Large intestine (tissue), 12 donors: ENCODE measurements at places on chromosomes 6 and 20.

- no peak for DNase-seq
Measured at GRCh38 chr20:62922451-62922921, 3.8 kb downstream of the DIDO1 start.

- DNase-seq, result peak; percentile 64
Measured at GRCh38 chr20:44728801-44729443, 13.8 kb downstream of the CCN5 start.

- no peak for DNase-seq
Measured at GRCh38 chr6:103504501-103505154, 1355.1 kb downstream of the HACE1 start.

DNA sequence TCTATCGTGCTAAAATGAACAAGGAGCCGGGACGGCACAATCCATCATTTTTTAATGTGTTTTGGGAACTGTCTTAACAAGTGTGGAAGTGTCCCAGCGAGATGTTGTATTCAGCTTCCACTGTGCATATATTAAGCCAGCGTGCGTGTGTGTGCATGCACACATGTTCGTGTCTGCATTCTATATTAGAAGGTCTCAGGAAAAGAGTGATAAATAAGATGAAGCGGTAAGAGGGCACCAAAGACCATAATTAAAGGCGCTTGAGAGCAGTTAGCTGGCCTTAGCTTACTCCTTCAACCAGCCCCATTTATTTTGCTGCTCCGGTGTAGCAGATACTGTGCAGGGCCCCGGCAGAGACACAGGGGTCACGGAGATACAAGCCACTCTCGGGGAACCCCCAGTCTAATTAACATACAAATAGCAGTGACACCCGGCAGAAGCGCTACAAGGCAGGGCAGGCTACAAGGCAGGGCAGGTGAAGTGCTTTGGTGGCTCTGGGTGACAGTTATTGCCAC is 206.5 kb upstream of the RREB1 start:
- no peak for DNase-seq

GRCh38 chr6:27174958-27175357 is 72.5 kb upstream of the PRSS16 start:
- no peak for DNase-seq

GRCh38 chr6:89310929-89311328 is 4.2 kb downstream of the GABRR2 start:
- DNase-seq, result peak; percentile 13

GRCh38 chr20:24388828-24389380 is 80.5 kb upstream of the SYNDIG1 start:
- DNase-seq, result no peak

- DNase-seq, result no peak
Measured at GRCh38 chr6:166950443-166950821, 5.9 kb downstream of the RNASET2 start.

DNA sequence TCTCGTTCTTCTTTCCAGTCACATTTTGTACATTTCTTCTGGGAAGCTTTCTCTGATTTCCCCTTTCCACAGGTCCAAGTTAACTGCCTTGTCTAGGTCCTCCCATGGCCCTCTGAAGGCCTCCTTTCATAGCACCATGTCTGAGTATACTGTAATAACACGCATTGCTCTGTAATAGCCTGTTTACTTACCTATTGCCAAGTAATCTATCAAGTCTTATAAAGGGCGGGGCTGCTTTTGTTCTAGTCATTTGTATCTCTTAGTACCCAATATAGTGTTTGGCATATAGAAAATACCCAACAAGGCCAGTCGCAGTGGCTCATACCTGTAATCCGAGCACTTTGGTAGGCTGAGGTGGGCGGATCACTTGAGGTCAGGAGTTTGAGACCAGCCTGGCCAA is 17.9 kb downstream of the PTPN1 start:
- no peak for DNase-seq

- no peak for DNase-seq
Measured at GRCh38 chr6:28719275-28719940, 193.7 kb downstream of the GPX5 start.

GRCh38 chr6:125274935-125275334 is 26.8 kb downstream of the HDDC2 start:
- peak; percentile 75 for DNase-seq

GRCh38 chr20:36043892-36044515 is 75.6 kb downstream of the CNBD2 start:
- no peak for DNase-seq

- no peak for DNase-seq
Measured at GRCh38 chr6:39214846-39215639, 14.2 kb downstream of the KCNK5 start.

DNA sequence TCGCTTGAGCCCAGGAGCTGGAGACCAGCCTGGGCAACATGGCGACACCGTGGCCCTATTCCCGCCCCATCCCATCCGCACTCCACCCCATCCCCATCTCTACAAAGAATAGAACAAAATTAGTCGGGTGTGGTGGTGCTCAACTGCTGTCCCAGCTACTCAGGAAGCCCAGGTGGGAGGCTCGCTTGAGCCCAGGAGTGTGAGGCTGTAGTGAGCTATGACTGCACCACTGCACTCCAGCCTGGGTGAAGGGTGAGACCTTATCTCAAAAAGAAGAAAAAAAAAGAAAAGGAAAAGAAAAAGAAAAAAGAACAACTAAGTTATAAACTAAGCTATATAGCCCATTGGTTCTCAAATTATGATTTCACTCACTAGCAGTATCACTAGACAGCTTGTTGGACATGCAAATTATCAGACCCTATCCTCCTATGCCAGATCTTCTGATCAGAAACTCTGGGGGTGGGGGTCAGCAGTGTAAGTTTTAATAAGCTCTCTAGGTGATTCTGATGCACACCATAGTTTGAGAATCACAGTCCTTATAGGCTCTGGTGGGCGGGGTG is 491 bp upstream of the ITCH start:
- no peak for DNase-seq

DNA sequence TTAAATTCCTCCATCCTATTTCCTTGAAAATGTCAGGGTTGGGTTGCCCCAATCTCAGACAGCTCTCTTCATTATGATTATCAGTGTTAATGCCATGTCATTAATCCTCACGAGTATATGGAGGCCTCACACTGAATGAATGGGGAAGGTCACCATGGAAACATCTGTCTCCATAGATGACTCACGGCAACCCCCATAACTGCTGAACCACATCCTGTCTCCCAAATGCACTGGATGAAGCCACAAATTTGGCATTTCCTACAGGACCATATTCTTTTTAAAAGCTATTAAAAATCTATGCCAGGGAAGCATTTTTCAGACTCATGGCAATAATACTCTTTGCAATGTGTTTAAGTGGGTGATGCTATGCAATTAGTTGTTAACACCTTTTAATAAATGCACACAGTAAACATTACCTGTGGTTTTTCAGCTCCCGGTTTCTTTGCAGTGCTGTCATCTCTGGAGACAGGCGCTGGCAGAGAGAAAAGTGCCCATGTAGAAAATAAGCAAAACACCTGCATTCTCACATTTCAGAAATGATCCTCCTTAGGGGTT is 80.1 kb upstream of the PTPRK start:
- DNase-seq, result no peak

DNA sequence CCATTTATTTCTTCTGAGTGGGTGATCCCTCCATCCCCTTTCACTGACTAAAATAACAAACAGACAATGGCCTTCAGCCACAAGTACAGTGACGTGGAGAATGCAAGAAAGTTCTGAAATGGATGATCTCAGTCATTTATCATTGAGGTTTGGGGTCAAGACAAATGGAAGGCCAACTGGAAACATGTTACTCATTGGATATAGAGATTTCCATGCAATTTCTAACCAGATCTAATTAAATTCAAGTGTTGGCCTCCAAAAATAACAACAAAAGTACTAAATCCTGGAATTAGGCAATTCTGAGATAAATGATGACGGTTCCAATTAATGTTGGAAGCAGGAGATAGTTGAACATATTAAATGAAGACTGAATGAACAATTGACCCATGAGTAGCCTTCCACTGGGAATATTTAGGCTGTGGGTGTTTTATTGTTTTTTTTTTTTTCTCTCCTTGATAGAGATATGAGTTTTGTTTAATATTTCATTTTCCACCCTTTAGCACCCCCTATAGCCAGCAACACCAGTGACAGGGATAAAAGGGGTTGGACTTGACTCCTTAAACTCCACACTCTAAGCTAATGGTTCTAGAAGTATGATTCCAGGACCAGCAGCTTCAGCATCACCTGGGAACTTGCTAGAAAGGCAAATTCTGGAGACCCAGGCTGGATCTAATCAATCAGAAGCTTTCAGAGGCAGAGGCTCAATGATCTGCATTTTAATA is 112.8 kb downstream of the BCAS1 start:
- no peak for DNase-seq

DNA sequence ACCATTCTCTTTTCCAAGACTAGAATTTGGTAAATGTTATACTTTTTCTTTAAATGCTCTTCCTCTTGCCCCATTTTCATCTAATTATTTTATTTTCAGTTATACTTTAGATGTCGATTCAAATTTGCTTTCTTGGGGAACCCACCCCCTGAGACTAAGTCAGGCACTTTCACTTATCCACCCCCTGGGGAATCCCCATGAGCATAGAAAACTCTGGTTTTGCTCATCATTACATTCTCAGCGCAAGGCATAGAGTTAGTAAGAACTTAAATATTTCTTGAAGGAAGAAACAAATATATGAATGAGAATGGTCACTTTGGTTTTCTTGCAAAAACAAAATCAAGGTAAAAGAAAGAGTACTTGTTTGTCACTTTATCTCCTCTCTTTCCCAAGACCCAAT is 25.1 kb upstream of the HSF2 start:
- DNase-seq, result no peak

GRCh38 chr6:121533321-121533841 is 97.9 kb downstream of the GJA1 start:
- no peak for DNase-seq

GRCh38 chr6:152669895-152670294 is 27.8 kb upstream of the MYCT1 start:
- DNase-seq, result no peak

DNA sequence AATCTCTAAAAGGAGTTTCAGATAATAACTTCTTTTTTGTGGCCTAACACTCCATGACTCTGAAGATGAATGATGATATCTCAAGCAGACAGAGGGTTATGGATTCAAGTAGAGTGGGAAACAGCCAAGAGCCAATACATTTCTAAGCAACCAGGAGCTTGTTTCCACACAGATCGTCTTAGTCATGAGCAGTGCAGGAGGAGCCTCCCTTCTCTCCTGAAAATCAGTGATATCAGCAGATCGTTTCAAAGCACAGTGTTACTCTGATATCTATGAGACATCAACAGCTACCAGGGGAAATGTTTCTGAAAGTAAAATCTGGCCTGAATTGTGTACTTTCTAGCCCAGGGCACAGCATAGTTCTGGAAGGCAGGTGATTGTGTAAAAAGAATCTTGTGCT is 11.5 kb downstream of the ADGRG6 start:
- DNase-seq, result no peak

DNA sequence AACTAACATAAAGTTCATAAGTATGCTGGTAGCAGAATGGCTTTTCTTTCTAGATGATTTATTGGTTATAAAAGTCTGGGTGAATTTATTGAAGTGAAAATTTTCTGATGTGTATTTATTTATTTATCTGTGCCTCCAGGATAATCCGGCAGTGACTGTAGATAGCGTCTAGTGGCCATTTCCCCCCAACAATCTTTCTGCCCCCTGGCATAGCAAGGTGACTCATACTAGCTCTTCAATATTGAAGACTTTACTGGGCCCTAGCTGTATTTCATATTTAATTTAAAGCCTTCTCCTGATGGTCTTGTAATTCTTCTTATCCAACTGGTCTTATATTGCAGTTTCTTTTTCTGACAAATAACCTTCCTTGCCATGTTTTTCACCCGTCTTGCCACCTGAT is 154.1 kb upstream of the SGK1 start:
- no peak for DNase-seq

DNA sequence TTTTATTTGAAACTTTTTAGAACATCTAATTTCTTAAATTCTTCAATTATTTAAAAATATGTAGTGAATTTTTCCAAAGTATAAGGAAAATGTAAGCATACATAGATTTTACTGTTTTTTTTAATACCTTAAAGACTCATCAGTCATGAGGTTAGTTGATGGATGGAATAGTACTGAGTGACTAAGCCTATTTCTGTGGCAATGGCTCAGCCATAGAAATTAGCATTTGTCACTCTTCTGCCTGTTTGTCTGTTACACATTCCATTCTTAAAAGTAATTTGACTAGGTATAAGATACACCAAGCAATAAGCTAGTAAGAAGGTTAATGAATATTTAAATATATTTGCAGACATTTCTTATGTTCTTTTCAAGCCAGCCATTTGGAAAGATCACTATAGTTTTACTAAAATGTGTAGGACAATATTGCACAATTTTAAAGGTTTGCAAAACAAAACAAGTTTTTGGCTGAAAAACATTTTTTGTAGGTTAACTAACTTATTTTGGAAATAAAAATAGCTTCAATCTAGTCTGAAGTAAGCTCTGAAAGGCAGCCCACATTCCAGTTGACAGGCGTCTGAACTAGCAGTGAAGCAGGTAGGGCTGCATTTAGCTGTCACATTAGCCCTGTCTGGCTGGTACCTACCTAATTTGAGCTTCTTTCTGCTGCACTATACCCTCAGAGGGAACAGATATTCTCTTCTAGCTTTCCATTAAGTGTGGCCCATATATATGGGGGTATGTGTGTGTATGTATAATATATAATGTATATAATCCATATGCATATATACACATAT is 385.7 kb downstream of the GRIK2 start:
- no peak for DNase-seq

DNA sequence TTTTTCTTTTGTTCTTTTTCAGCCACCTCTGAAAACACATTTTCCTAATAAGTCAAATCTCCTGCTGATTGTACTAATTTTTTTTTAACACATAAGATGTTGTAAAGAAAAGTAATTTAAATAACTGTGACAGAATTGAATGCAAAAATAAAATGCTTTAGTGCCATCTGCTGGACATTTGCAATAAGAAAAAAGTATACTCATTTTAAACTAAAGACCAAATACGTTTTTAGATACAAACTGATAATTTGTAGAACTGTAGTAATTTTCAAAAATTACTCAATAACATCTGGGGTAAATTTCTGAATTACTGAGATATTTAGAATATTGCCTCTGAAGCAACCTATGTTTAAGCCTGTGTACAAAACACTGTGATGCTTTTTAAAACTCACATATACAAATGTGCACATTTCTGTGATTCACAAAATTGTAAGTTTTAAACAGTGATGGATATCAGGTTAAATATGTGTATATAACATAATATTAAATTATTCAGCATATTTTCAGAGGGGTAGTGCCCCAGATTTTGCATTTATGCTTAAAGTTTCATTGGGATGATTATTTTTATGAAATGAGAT is 198.7 kb downstream of the RIMS1 start:
- DNase-seq, result no peak

GRCh38 chr20:58008413-58008812 is 220.0 kb downstream of the ANKRD60 start:
- no peak for DNase-seq

DNA sequence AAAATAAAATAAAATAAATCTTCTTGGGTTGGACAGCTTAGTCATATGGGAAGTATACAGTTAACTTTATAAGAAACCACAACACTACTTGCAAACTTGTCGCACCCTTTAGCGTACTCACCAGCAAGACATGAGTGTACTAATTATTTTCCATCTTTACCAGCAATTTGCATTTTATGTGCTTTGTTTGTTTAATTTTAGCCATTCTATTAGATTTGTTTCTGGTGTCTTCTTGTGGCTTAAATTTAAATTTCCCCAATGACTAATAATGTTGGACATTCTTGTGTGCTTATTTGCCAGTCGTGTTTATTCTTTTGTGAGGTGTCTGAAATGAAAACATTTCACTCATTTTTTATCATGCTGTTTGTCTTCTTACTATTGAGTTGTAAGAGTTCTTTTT is 1172.2 kb upstream of the CITED2 start:
- DNase-seq, result no peak

GRCh38 chr6:111724039-111724438 is 118.4 kb upstream of the TRAF3IP2 start:
- DNase-seq, result no peak

- no peak for DNase-seq
Measured at GRCh38 chr20:41000628-41001027, 28.0 kb upstream of the TOP1 start.
